ENCODE measurements at places on chromosomes 7 and 10. TPM values are rescaled to one million over a fixed set of nuclear protein-coding genes. Genes with fewer than 3 reads are reported as not detected.
A peak's percentile ranks its signal among the peaks of the same experiment; 100 is the strongest.

The OR2A42 gene
- 0.02 TPM for polyA plus RNA-seq

The SPDYE6 gene
- polyA plus RNA-seq: not detected

The POM121 gene
- polyA plus RNA-seq: 3.7 TPM

The ODAD2 gene
- 3.9 TPM for polyA plus RNA-seq

DNA sequence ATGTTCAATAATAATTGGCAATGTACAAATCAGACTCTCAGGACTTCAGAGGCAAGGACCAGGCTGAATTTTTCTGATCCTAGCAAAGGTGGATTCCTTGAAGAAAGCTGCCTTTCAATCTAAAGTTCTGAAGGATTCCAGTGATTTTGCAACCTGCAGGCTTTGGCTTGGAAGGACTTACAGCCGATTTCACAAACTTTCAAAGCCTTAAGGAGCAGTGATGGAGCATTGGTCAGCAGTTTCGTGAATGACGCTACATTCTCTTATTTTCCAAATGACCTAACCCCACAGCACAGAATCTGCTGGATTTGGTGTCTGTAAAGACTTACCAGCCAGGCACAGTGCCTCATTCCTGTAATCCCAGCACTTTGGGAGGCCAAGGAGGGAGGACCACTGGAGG, 167.5 kb downstream of the ARHGAP12 start:
- DNase-seq: no peak

GRCh38 chr10:55631071-55631654, 729.9 kb downstream of the ZWINT start:
- no peak for DNase-seq

- DNase-seq: no peak
Observed at GRCh38 chr7:91031757-91032156, 232.5 kb upstream of the FZD1 start.

DNA sequence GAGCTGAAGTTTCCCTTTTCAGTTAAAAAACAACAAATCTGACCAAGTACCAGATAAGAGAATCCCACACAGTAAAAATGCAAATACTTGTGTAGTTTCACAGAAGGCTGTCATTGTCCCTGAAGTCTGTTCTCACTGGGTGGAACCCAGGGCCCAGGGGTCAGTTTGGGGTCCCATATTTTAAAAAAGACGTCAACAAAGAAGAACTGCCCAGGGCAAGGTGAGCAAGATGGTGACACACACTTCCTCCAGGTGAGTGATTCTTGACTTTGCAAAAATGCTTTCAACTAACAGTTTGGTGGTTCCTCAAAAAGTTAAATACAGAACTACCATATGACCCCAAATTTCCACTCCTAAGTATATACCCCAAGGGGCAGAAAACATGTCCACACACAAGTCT, 36.8 kb downstream of the PDIA4 start:
- no peak for DNase-seq

- DNase-seq: no peak
Observed at GRCh38 chr7:5266191-5267028, 16.3 kb upstream of the SLC29A4 start.

DNA sequence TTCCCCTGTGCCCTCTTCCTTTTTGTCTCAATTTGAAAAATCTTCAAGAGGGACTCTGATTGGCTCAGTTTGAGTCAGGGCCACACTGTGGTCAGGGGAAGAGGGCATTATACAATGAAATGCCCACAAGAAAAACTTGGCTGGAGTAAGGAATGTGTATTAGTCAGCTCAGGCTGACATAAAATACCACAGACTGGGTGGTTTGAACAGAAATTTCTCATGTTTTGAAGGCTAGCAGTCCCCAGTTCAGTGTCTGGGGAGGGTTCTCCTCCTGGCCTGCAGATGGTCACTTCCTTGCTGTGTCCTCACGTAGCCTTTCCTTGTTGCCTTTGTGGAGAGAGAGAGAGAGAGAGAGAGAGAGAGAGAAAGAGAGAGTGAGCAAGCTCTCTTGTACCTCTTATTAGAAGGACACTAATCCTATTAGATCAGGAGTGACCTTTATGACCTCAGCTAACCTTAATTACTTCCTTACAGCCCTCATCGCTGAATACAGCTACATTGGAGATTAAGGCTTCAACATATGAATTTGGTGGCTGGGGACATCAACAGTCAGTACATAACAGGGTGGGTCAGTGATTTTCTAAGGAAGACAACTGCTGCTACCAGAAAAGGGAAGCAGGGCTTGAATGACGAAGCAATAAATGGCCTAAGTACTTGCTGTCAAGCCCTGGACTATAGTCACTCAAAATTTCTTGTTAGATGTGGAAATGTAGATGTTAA, 25.8 kb upstream of the FAM13C start:
- DNase-seq: peak; percentile 79

GRCh38 chr7:151844071-151844824, 32.7 kb downstream of the PRKAG2 start:
- DNase-seq: no peak

DNA sequence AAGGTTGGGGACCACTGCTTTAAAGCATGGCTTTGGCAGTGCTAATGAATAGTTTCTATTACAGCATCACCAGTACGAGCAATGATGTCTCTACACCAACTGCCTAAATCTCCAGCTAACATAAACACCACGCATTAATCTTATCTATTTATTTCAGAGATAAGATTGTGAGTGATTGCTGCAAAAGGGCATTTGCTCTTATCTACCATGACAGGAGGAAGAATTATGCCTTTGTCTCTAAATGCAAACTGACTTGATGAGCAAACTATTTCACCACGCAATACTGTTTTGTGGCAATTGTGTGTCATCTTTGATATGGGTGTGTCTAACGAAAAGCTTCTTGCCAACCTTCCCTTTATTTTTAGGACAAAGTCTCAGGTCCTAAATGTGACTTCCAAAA, 684.9 kb downstream of the SORCS1 start:
- DNase-seq: no peak

Measured in BJ (cell line).